ENCODE measurements at places on chromosomes 3 and 15.

- no peak for DNase-seq
These were observed 93.8 kb downstream of the SMAD6 start for GRCh38 chr15:66795851-66796250.

DNA sequence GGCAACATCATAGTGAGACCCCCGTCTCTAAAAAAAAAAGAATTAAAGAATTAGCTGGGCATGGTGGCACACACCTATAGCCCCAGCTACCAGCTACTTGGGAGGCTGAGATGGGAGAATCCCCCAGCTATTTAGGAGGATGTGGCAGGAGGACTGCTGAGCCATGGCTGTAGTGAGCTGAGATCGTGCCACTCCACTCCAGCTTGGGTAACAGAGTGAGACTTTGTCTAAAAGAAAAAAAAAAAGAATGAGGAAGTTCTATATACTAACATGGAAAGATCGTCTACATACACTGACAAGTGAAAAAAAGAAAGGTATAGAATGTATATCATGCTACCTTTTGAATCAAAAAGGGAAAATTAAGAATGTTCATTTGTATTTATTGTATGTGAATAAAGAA, 83.9 kb upstream of the CDAN1 start:
- DNase-seq = no peak

GRCh38 chr3:194667363-194667762, 4.6 kb downstream of the LSG1 start:
- DNase-seq = no peak

DNA sequence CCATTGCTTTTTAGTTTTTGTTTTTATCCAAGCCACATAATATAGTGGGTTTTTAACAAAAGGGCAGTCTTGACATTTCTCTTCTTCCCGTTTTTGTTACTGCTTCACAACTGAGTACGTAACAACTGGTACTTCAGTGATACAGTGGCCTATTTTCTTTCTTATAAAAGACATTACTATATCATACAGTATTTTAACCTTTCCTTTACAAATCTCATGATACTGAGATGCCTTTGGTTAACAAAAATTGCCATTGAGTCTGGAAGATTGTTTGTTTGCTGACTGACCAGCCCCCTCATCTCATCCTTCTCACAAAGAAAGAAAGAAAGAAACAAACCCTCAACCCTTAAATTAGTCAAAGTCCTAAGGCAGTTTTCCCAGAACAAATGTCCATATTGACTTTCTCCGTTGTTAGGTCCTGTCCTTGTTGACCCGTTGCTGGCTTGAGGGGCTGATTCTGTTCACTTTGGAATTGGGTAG, 77.0 kb upstream of the SAMMSON start:
- DNase-seq = no peak

DNA sequence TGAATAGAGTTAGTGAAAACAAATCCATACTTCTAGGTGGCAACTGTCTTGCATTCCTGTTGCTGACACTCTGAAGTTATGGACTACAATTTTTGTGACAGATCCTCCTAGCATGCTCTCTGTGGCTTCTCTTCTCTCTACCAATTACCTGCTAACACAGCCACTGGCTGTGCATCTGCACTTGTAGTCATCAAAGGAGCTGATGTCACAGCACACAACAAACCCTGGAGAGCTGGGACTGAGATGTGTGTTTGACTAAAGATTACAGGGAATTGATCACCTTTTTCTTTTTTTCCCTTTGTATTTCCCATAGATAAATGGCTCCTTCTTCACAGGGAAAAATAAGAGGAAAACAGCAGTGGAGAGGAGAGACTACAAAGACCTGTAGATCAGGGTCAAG, 278.4 kb upstream of the CCDC54 start:
- DNase-seq = no peak

DNA sequence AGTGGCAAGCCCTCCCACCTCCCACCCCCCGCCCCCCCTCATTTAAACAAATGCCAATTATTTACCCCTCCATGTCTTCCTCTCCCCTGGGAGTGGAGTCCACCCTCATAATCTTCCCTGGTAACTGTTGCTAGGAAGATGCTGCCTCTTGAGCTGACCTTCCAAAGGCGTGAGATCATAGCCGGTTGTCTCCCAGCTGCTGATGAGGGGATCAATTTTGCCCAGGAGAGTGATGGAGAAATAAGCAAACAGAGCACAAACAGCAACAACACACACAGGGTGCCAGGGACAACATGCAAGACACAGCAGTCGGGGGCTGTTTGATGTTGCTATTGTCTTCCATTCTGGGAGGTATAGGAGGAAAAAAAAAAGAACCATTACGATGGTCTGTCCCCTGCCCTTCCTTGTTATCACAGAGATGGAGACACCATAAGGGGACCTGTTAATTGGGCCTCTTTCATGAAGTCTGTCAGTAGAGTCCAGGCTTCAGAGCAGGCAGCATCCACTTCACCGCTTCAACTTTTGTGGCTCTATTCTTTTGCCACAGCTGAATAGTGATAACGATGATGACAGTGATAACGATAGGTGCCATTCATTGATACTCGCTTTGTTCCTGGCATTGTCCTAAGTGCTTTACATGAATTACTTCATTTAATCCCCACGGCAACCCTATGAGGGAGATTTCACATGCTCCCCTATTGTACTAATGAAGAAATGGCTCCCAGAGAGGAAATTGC, 76.9 kb upstream of the RGMA start:
- DNase-seq = peak; percentile 22

GRCh38 chr15:45586601-45587094, 531 bp upstream of the BLOC1S6 start:
- no peak for DNase-seq

DNA sequence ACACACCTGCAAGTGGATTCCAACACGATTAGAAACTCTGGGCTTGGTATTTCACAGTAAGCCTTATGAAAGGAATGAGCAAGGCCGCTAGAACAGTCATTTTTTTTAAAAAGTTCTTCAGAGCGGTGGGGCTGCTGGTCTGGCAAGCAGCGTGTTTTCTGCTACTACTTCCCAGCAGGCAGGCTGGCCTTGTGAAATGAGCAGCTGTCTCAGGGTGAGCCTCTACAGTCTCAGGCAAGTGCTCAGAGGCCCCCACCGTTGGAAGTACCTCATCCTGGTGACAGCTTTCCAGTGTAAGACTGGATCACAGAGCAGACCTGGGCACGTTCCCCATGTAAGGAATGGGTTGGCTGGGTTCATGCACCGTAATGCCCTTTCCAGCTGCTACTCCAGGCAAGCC, 119.2 kb downstream of the LRIG1 start:
- no peak for DNase-seq

- DNase-seq = no peak
These were observed 36.9 kb upstream of the FRMD4B start for GRCh38 chr3:69422751-69423150.

DNA sequence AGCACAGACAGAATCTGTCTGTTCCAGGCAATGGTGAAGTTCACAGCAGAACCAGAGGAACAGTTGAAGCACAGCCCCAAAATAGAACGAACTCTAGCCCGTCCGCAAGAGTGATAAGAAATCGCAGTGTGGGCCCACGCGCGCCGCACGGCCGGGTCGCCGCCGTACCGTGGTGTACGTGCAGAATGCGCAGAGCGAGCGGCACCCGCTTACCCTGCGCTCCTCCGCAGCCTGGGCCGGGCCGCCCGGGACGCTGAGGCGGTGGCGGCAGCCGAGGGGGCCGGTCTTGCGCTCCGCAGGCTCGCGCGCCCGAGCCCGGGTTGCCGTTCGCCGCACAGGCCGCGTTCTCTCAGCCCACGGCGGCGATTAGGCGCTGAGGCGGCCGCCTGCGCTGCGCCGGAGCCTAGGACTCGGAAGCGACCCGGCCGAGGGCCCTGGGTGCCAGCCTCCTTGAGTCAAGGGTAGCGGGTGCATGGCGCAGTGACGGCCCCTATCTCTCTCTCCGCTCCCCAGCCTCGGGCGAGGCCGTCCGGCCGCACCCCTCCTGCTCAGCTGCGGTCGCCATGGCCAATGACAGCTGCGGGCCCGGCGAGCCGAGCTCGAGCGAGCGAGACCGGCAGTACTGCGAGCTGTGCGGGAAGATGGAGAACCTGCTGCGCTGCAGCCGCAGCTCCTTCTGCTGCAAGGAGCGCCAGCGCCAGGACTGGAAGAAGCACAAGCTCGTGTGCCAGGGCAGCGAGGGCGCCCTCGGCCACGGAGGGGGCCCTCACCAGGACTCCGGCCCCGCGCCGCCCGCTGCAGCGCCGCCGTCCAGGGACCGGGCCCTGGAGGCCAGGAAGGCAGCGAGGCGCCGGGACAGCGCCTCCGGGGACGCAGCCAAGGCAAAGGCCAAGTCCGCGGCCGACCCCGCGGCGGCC, 20.5 kb downstream of the WDR73 start:
- peak; percentile 41 for DNase-seq

DNA sequence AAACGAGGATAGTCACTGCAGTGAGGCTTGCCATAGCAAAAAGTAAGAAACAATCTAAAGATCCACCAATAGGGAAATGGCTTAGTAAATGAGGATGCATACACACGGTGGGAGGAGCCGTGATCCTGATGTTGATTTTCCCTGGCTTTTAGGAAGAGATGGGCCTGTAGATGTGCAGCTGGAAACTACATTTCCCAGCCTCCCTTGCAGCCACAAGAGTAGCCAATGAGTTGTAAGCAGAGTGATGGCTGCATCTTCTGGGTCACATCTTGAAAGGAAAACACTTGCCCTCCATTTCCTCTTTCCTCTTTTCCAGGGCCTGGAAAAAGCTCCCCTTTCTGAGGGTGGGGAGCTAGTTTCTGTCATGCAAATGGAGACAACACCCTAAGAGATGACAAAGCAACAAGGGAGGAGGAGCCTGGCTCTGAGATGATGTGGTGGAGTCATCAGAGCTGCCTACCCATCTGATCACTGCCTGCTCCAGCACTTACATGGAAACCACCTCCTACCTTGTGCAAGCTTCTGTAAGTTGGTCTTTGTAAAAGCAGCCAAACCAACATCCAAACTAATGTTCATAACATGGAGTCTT, 139.1 kb downstream of the TLE3 start:
- no peak for DNase-seq

DNA sequence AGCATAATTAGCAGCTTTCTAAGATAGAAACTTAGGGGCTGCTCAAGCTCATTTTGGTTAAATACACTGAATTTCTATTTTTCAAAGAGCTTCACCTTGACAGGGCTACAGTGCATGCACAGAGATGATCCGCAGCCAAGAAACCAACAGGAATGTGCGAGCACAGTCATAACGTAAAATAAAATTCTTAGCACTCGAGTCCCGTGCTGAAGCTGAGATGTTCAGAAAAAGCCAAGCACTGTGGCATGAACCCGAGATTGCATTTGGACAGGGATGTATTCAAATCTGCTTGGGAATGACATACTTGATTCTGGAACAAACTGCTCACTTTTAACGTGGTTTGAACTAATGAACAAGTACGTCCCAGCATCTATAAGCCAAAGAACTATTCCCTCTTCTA, 340.3 kb downstream of the FOXP1 start:
- DNase-seq = no peak
